Dermis microvascular lymphatic vessel endothelial cell (primary cell): ENCODE measurements at places on chromosomes 5 and 9. TPM values are rescaled to one million over a fixed set of nuclear protein-coding genes. Genes with fewer than 3 reads are reported as not detected.
A peak's percentile ranks its signal among the peaks of the same experiment; 100 is the strongest.

GRCh38 chr5:40578501-40579451 lies 100.9 kb upstream of the PTGER4 start:
- no peak for DNase-seq

- DNase-seq: no peak
Measured at GRCh38 chr5:2917093-2917492, 165.6 kb upstream of the IRX2 start.

GRCh38 chr9:76690973-76691370 lies 73.3 kb upstream of the PCA3 start:
- DNase-seq: no peak

GRCh38 chr5:157713830-157714595 lies 17.2 kb upstream of the THG1L start:
- DNase-seq: no peak

DNA sequence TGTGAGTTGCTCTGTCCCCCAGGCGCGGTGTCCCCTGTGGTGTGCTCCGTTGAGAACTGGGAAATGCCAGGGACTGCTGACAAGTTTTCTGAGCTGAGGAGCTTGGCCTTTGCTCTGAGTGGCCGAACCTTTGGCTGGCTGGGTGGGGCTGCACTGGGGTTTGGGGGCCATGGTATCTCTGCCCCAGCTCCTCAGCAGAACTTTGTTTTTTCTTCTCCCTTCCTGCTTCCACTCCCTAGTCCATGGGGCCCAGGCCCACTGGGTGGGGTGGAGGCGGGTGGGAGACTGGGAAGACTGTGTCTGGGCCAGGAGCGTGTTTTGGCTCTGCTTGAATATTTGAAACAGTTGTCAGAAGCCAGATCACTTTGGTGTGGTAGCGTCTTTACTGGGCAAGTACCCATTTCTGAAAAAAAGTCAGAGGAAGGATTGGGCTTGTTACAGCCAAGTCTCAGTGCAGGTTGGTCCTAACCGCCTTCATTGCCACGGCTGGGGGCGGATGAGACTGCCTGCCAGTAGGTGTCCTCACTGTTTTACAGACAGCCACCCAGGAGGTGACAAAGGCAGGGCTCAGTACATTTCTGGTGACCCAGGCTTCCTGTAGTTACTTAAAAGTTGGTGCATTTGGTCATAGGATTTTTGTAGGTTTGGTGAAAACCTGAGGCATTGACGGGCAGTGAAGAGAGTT lies 92.7 kb downstream of the DAB2IP start:
- DNase-seq: peak; percentile 76

DNA sequence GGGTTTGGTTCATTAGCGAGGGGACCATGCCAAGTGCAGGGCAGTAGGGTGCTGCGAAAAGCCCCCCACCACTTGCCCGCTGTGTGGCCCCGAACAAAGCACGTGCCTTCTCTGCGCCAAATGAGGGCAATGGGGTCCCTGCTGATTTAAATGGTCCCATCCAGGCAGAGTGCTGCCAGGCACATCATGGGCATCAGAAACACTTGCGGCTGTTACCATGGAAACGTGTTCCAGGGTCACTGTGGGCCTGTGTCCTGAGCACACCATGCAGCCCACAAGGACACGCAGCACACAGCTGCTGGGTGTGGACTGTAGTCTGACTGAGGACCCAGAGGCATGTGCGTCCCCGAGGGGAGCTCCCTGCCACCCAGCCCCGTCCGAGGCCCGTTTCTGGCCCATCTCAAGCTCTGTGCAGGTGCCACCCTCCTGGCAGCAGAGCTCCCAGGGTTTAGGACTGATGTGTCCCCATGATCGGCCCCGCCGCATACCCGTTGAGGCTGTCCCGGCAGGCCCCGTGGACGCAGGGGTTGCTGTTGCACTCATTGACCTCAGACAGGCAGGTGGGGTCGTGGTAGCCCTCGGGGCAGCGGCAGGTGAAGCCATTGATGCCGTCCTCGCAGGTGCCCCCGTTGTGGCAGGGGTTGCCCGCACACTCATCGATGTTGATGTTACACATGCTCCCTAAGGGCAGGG lies 31.3 kb upstream of the SEC16A start:
- no peak for DNase-seq

GRCh38 chr5:140561753-140562523 lies 2.5 kb downstream of the APBB3 start:
- DNase-seq: no peak

- no peak for DNase-seq
Measured at GRCh38 chr5:151255621-151256286, 2.8 kb downstream of the GM2A start.

GRCh38 chr5:16456103-16456832 lies 9.3 kb downstream of the ZNF622 start:
- DNase-seq: peak; percentile 71

- DNase-seq: no peak
Measured at GRCh38 chr5:103919506-103919905, 356.9 kb upstream of the NUDT12 start.

DNA sequence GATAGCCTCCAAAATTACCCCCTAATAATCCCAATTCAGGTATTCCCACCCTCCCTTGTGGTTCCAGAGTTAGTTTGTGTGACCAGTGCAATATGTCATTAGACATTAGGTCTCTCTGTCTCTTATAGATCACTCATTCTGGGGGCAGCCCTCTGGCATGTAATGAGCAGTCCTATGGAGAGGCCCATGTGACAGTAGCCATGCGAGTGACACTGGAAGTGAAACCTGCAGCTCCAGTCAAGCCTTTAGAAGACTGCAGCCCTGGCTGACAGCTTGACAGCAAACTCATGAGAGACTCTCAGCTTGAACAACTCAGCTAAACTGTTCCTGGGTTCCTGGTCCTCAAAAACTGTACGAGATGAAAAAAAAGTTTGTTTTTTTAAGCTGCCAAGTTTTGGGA lies 54.0 kb upstream of the HSPB3 start:
- DNase-seq: no peak

GRCh38 chr5:53490747-53491146 lies 10.3 kb downstream of the FST start:
- DNase-seq: no peak

GRCh38 chr9:125889476-125890419 lies 142.6 kb downstream of the PBX3 start:
- DNase-seq: no peak

GRCh38 chr9:132970324-132971062 lies 8.0 kb upstream of the GFI1B start:
- no peak for DNase-seq

- DNase-seq: no peak
Measured at GRCh38 chr9:38382141-38382540, 10.4 kb upstream of the ALDH1B1 start.

DNA sequence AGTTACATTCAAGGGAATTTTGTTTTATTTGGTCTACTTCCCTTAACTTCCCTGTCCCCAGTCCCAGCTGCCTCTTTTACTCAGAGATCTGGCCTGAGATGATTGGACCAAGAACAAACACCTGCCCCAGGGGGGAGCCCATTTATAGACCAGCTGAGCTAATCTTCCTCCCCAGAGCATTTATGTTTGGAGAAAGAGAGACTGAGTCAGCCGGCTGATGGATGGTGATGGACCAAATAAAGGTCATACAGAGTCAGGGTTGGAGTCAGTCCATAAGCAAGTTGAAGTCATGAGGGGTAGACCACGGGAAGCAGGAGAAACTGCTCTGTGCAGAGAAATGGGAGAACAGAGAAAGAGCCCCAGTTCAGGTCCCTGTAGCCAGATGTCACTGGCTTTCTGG lies 77.7 kb downstream of the TMEM174 start:
- DNase-seq: no peak

DNA sequence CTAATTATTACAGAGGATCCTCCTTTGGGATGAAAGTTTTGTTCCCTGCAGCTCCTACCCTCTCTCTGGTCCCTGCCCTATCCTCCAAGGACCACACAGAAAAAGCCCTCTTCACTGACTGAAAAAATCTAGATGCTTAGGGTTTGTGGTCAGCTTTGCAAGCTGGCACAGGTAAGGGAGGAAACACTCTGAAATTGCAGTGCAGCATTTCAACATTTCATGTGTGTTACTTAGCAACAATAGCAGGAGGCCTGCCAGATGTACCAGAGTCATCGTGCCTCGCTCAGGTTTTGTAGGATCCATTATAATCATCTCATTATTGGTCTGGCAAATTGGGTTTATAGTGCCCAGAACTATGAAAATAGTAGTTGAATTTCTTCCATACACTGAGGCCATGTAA lies 109.5 kb downstream of the PALM2AKAP2 start:
- no peak for DNase-seq

DNA sequence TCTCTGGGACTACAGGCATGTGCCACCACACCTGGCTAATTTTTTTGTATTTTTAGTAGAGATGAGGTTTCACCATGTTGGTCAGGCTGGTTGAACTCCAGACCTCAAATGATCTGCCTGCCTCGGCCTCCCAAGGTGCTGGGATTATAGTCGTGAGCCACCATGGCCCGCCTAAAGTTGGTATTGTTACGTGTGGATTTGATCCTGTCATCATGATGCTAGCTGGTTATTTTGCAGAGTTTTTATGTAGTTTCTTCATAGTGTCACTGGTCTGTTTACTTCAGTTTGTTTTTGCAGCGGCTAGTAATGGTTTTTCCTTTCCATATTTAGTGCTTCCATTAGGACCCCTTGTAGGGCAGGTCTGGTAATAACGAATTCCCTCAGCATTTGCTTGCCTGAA lies 85.9 kb downstream of the CACNA1B start:
- DNase-seq: no peak

- no peak for DNase-seq
Measured at GRCh38 chr9:107759009-107759822, 269.6 kb upstream of the KLF4 start.

- no peak for DNase-seq
Measured at GRCh38 chr5:132438917-132439316, 51.7 kb downstream of the IRF1 start.

DNA sequence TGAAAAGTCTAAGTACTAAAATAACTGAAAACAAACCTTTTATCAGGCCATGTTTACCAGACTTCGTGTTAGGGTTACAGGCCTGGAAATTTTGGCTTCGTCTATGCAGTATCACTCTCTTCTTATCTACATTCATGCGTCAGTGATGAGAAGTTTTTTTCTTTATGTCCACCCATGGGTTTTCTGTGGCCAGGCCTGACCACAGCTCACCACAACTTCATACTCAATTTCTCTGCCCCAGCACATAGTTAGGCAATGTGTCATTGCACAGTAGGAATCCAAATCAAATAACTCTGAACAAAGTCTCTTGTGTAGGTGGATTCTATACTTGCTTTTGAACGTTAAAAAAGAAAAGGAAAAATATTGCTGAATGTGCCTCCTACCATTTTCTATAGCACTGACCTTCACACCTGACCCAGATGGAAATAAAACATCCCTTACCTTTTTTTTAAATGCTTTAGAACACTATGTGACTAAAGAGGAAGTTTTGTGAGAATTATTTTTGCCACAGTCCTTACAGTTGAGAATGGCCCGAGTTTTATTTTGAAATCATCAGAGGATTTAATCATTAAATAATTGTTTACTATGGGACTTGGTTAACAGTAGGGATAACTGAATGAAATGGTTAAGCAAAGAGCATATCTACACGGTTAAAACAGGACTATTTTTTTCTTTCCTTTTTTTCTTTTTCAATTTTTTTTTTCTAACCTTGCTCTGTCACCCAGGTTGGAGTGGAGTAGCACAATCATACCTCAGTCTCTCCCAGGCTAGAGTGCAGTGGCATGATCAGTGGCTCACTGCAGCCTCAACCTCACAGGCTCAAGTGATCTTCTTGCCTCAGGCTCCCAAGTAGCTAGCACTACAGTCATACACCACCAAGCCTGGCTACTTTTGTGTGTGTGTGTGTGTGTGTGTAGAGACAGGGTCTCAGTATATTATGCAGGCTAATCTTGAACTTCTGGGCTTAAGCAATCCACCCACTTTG lies 1247.0 kb upstream of the ACO1 start:
- DNase-seq: no peak

- DNase-seq: no peak
Measured at GRCh38 chr9:105457560-105458294, 9.9 kb downstream of the FSD1L start.

DNA sequence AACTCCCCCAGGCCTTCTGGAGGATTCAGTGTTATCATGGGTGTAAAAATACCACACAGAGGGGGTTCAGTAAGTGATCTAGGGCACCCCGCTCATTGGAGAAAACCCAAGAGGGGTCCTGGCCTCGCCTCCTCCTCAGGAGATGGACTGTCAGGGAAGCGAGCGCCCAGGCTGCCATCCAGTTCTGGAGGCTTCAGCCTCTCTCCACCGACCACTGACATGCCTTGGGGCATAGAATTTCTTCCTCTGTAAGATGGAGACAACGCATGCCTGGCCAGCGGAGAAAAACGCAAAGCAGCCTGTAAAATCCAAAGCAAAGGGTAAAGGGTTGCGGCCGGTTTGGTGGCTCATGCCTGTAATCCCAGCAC lies 165.4 kb downstream of the COL23A1 start:
- DNase-seq: no peak

The SPATA31D4 gene
- total RNA-seq: not detected in 2 replicates

The LSM11 gene
- total RNA-seq: 6.9 and 7.1 TPM in 2 replicates

The GPX8 gene
- 6.7 and 12.6 TPM in 2 replicates for total RNA-seq

The CARD9 gene
- 0.13 and 0.26 TPM in 2 replicates for total RNA-seq

The WASHC1 gene
- total RNA-seq: 4.5 and 4.9 TPM in 2 replicates

The RNF224 gene
- total RNA-seq: under 0.01 TPM in 1 of 2 replicates, not detected in the other

The SPATA31C1 gene
- total RNA-seq: not detected in 2 replicates

The PGM5 gene
- total RNA-seq: 48.9 and 219 TPM in 2 replicates

The IFNB1 gene
- not detected in 2 replicates for total RNA-seq

The PCDHB10 gene
- 0.39 and 1.0 TPM in 2 replicates for total RNA-seq

The NTNG2 gene
- total RNA-seq: under 0.01 and 0.77 TPM in 2 replicates
